ENCODE measurements at places on chromosomes 4 and X.

DNA sequence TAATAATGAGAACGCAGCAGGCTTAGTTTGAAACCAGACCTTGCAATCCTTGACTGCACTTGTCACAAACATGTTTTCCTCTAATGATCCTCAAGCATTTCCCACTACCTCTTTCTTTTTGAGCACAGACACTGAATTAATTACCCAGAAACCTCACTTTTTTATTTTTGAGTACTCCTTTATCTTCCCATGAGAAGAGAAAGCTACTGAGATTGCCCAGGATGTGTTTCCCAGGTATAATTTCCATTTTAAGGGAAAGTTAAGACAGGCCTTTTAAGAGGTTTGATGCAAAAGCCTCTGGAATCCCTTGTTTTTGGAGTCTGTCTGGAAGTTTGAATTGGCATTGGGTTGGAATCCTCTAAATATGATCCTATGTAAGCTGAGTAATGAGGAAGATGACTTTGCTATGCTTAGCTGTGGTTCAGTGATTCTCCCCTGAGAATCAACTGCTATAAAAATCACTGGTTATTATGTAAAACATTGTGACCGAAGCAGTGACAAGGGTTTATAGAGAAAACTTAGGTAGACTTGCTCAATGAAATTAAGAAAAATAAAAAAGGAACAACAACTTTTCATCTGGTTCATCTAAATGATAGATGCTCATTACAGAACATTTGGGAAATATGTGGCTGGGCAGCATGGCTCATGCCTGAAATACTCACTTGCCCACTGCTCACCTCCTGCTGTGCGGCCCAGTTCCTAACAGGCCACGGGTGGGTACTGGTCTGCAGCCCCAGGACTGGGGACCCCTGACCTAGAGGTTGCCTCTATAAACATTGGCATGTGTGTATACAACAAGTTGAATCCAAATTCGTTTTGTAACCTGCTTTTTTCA is 10.8 kb upstream of the RHOH start:
- no peak for DNase-seq

DNA sequence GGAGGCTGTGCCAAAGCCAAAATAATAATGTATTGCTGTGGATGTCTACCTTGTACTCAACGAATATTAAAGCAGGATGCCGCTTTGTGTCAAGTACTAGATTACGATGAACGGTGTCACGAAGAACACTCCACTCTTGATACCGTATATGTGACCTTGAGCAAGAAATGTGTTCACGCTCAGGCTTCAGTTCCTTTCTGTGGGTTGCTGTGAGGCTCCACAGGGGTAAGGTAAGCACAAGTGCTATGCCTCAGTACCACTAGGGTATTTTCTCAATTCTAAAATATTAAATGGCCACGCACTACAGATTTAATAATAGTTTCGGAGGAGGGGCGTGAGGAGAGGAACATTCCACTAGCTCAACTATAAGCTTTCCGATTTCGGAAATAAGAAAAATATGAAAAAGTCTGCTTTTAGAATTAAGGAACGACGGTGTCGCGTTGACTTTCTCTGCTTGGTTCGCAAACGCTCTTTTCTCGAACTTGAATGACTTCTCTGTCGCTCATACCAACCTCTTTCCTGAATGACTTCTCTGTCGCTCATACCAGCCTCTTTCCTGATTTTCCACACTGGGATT is 607 bp upstream of the SCOC start:
- DNase-seq, result no peak

- no peak for DNase-seq
Measured at GRCh38 chr4:171644430-171645057, 168.7 kb upstream of the GALNTL6 start.

GRCh38 chr4:6694177-6694901 is 661 bp downstream of the S100P start:
- DNase-seq, result no peak

DNA sequence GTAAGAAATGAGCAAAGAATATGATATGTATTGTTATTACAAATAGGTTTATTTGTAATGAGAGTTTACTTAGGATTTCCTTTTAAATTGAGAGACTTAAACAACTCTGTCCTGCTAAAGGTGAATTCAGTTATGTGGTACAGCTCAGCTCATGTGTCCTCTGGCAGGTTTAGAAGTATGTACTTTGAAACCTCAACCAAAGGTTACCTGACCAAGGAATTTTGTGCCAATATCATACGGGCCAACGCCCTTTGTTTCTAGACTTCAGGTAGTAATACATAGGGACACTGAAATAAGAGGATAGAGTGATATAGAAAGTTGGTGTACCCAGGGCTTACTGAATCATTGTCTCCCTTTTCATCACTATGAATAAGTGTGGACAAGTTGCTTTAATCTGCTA is 25.7 kb downstream of the SLAIN2 start:
- DNase-seq, result no peak

DNA sequence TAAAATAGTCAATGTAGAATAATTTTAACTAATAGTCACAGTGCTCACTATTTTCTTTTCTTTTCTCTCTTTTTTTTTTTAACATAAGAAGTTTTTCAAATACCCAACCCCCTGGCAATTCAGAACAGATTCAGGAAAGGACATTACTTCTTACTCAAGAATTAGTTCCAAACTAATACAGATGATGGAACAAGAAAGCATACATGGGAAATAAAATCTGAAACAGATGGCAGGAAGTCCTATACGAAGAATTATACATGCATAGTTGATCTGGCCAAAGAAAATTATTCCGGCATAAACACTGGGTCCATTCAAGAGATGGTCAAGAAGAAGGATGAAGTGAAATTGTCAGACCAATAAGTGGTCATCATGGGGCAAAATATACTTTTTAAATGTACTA is 614.4 kb upstream of the INTU start:
- DNase-seq, result no peak

GRCh38 chr4:22787753-22788375 is 95.1 kb downstream of the GBA3 start:
- DNase-seq, result no peak

GRCh38 chrX:149541521-149542047 is 772 bp downstream of the EOLA1 start:
- no peak for DNase-seq

- DNase-seq, result no peak
Measured at GRCh38 chr4:111689731-111690130, 455.5 kb upstream of the FAM241A start.
